ENCODE measurements at places on chromosomes 7 and 10.

GRCh38 chr10:96073722-96074121 is 30.3 kb downstream of the CCNJ start:
- no peak for DNase-seq

DNA sequence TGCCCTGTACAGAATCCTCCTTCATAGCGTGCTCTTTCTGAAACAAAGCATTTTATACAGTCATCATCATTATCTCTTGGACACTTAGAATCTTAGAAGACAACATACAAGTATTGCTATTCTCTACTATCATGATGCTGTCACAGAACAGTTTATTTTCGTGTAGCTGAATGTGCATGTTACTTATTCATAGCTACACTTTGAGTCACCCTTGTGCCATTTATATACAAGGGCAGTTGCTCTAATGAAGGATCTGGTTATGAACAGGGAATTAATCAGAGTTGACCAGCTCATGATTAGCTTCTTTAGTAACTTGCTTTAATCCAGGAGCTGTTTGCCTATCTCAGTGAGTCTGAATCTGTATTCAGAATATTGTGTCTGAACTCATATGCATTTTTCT is 11.2 kb downstream of the CASP2 start:
- no peak for DNase-seq

DNA sequence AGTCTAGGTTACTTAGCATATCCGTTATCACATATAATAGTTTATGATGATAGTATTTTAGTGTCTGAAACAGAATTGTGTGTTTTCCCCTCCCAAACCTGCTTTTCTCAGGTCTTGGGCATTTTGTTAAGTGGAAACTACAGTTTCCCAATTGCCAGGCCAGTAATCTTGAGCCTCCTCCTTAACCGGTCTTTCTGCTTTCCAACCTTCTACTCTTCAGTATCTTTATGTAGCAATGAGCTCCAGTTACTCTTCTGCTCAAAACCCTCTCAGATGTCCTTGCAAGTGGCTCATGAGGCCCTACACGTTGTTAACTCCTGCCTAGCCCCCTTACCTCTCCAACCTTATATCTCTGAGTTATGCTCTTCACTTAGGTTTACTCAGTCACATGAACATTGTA is 22.0 kb downstream of the WAC start:
- DNase-seq: no peak

- no peak for DNase-seq
Measured at GRCh38 chr7:93284908-93285307, 52.7 kb downstream of the VPS50 start.

DNA sequence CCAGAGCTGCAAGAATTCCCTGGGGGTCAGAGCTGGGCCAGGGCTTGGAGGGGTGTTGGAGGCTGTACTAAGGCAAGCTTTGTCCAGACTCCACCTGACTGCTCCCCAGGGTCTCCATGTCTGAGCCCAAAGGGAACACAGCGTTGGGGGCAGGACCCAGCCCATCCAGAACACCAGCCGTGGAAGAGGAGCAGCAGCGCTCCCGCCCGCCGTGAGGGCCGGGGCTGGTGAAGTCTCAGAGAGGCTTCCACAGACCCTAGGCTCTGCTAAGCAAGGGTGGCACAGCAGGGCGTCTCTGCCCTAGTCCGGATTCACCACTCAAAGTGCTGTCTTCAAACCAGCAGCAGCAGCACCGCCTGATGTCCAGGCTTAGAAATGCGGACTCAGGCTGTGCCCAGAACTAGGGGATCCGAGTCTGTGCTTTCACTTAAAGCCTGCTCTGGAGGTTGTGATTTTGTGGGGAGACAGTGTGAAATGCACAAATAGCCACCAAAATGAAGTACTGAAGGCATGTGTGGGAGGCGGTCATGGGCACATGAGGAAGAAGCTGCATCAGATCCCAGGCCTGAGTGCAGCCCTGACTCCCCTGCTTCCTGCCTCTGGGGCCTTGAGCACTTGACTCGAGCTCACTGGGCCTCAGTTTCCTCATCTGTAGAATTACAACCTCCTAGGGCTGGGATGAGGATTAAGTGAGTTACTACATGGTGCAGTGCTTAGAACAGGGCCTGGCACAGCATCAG is 16.6 kb upstream of the AQP1 start:
- DNase-seq: no peak

DNA sequence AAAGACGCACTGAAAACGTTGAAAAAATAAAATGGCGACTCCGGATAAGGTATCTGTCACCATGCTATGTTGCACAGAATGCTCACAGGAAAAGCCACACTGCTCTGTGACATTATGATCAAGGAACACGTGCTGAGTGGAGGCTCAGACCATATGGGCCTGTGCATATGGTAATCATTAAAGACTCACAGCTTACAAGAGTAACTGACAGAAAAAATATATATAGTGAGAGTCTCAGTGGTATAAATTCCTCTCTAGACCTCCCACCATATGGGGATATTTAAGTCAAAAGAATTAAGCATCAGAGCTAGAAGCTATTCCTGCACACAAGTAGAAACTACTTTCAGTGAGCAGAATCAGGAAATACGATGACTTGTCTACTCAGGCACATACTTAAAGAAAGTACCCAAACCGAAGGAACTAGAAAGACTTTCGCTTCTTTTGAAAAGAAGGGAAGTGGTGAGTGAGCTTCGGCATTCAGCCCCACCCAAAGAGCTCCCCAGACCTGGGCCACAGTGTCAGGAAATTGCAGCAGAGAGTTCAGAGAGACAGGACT is 65.1 kb upstream of the MPP7 start:
- no peak for DNase-seq

DNA sequence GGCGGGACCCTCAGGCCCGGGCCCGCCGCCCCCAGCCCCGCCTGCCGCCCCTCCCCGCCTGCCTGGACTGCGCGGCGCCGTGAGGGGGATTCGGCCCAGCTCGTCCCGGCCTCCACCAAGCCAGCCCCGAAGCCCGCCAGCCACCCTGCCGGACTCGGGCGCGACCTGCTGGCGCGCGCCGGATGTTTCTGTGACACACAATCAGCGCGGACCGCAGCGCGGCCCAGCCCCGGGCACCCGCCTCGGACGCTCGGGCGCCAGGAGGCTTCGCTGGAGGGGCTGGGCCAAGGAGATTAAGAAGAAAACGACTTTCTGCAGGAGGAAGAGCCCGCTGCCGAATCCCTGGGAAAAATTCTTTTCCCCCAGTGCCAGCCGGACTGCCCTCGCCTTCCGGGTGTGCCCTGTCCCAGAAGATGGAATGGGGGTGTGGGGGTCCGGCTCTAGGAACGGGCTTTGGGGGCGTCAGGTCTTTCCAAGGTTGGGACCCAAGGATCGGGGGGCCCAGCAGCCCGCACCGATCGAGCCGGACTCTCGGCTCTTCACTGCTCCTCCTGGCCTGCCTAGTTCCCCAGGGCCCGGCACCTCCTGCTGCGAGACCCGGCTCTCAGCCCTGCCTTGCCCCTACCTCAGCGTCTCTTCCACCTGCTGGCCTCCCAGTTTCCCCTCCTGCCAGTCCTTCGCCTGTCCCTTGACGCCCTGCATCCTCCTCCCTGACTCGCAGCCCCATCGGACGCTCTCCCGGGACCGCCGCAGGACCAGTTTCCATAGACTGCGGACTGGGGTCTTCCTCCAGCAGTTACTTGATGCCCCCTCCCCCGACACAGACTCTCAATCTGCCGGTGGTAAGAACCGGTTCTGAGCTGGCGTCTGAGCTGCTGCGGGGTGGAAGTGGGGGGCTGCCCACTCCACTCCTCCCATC is 82.7 kb downstream of the PAX2 start:
- peak; percentile 91 for DNase-seq

DNA sequence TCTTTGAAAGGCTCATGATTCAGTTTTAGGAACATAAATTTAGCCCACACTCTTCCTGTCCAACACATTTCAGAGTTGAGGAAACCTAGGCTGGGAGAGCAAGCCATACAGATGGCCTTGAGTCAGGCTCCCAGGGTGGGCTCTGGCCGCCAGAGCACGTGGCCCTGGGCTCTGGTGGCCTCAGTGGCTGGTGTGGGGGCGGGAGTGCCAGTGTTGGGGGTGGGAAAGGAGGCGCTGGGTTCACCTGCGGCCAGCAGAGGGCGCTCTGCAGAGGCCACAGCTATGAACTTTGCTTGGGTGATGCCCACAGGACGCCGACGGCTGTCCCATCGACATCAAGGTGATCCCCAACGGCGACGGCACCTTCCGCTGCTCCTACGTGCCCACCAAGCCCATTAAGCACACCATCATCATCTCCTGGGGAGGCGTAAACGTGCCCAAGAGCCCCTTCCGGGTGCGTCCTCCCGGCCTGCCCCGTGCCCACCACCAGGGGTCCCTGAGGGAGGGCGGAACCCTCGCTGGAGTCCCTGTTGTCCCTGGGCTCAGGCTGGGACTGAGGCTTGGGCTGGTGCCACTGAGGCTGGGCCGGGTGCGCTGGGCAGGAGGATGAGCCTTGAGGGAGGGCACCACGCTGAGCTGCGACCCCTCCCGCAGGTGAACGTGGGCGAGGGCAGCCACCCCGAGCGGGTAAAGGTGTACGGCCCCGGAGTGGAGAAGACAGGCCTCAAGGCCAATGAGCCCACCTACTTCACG is 11.9 kb downstream of the FLNC start:
- DNase-seq: peak; percentile 87

- no peak for DNase-seq
Measured at GRCh38 chr10:21927631-21928353, 75.7 kb downstream of the DNAJC1 start.

- DNase-seq: no peak
Measured at GRCh38 chr7:29329686-29330085, 135.1 kb downstream of the CHN2 start.

DNA sequence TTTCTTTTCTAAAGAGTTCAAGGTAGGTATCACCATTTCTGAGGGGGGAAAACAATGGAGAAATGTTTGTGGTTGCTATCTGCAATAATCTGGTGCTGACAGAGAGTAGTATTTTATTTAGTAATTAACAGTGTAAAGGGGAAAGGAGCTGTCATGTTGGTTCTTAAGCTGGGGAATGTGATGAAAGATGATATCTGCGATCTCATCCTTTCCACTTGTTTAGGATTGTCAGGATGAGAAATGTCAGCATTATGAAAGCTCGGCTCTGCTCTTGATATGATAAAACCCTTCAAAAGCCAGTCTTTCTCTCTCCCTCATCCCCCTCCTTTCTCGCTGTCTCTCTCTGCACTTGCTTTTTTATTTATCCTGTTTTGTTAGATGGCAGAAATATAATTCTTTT is 106.1 kb downstream of the POU6F2 start:
- no peak for DNase-seq

GRCh38 chr7:158815083-158815799 is 14.1 kb downstream of the ESYT2 start:
- DNase-seq: no peak

DNA sequence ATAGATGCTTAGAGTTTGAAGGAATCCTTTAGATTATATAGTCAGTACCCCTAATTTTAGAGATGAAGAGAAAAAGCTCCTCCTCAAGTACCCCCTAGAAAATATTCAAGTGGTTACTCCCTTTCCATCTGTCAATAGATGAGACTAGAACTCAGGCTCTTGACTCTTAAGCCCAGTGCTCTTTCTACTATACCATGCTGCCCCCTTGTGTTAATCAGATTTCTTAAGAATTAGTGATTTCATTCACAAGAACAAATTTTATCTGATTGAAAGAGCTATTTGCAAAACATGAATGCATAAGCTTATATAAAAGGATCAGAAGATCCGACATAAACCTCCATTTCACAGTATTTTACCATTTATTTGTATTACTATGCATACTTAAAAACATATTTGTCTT is 179.3 kb downstream of the TFEC start:
- DNase-seq: no peak

GRCh38 chr7:133650487-133651300 is 397.8 kb downstream of the EXOC4 start:
- no peak for DNase-seq

GRCh38 chr10:11179516-11180105 is 161.9 kb downstream of the CELF2 start:
- DNase-seq: no peak

DNA sequence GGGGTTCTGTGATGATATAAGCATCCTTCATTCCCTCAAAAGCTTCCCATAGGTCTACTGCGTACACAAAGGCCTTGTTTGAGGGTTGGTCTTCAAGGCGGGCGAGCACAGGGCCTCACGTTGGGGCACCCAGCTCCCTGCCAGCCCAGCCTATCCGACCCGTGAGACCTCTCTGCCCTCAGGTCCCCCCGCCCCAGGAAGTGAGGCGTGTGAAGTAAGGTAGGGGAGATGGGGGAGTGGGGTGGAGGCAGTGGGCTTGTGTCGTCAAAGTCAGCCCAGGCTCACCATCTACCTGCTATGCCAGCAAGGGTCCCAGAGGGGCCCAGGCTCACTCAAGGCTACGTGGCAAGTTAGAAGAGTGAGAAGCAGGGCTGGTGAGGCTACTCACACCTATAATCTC is 47.6 kb upstream of the ELFN1 start:
- no peak for DNase-seq

GRCh38 chr10:15491856-15492642 is 121.0 kb upstream of the FAM171A1 start:
- DNase-seq: no peak

GRCh38 chr7:129332254-129333035 is 101.8 kb upstream of the STRIP2 start:
- no peak for DNase-seq

Measured in SK-N-SH (cell line).